ENCODE measurements at places on chromosomes 2 and 18.

- no peak for DNase-seq
These were observed 119.1 kb downstream of the NEDD4L start for GRCh38 chr18:58163004-58163590.

DNA sequence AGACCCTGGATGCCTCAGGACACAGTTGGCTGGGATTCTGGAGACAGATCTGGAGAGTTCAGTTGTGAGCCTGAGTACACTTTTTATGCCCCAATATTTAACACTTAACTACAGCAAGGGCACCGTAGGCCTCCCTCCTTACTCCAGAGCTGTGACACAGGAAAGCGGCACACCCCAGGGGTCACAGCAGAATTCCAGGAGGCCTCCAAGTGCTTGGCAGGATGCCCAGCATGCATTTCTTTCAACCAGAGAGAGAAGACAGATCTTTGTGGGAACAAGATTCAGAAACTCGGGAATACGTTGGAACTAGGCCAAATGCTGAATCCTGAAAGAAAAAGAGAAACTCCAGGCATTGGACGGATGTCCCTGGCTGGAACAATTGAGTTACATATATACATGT is 199.2 kb upstream of the NT5C1B start:
- no peak for DNase-seq

- DNase-seq = no peak
These were observed 63.8 kb upstream of the BZW1 start for GRCh38 chr2:200747668-200748618.

GRCh38 chr2:176085861-176086771 is 2.4 kb upstream of the EVX2 start:
- DNase-seq = no peak

DNA sequence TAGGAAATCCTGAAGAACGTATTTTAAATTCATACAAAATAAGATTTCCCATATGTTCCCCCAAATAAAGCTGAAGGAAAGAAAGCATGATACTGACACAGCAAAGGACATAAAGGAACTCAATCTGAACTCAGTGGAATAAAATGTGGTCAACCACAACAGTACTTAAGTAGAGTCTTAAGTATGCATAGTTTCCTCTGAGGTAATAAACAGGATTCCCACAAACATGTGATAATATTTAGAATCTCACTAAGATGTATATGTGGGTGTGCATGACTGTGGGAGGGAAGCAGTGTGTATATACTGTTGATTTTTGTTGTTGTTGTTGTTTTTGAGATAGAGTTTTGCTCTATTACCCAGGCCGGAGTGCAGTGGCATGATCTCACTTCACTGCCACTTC is 69.3 kb downstream of the NOL10 start:
- DNase-seq = no peak

DNA sequence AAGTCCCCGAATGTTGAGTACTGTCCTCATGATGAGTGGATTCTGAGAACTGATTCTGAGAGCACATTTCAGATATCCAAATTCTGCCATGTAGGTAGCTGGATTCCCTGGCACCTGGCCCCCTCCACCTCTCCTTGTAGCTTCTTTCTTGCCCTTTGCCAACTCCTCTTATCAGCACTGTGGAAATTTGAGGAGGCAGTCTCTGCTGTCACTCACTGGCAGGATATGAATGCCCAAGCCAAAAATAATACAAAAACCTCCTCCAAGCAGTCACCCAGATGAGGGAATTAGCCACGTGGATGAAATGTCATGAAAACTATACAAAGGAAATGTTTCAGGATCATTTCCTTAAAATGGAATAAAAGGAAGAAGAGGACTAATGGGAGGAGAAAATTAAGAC is 276.8 kb downstream of the SETBP1 start:
- DNase-seq = no peak

DNA sequence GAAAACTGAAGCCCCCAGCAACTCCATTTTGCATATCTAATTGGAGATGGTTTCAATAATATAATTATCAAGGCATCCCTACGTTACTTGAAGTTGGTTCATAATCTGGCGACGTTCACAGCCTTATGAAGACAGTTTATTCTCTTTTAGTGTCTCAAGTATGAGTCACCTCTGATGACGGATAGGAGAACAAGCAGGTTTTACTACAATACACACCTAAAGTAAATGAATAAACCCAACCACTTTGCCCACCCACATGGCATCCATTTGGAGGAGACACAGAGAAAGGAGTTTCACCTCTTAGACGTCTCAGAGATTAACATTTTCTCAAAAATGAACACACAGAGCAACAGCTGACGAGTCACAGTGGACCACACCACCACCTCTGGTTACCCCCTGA is 40.8 kb downstream of the BCL11A start:
- no peak for DNase-seq

GRCh38 chr18:24766376-24766775 is 305.9 kb downstream of the HRH4 start:
- no peak for DNase-seq

DNA sequence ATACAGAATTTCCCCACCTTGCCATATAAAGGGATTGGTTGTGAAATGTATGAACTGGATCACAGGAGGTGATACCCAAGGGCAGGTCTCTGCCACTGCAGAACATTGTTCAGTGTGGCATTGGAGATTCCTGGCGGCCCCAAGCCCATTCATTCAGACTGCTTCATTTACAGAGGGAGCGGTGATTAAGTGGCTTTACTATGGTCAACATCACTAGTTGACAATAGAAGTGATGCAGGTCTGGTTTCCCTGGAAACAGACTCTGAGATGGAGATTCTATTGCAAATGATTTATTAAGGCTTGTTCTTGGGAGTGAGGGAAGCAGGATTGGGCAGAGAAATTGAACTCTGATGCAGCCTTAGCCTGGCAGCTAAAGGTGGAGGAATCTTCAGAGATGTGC is 62.4 kb downstream of the ZDBF2 start:
- DNase-seq = no peak

GRCh38 chr2:32864334-32865111 is 82.2 kb upstream of the LTBP1 start:
- DNase-seq = no peak

DNA sequence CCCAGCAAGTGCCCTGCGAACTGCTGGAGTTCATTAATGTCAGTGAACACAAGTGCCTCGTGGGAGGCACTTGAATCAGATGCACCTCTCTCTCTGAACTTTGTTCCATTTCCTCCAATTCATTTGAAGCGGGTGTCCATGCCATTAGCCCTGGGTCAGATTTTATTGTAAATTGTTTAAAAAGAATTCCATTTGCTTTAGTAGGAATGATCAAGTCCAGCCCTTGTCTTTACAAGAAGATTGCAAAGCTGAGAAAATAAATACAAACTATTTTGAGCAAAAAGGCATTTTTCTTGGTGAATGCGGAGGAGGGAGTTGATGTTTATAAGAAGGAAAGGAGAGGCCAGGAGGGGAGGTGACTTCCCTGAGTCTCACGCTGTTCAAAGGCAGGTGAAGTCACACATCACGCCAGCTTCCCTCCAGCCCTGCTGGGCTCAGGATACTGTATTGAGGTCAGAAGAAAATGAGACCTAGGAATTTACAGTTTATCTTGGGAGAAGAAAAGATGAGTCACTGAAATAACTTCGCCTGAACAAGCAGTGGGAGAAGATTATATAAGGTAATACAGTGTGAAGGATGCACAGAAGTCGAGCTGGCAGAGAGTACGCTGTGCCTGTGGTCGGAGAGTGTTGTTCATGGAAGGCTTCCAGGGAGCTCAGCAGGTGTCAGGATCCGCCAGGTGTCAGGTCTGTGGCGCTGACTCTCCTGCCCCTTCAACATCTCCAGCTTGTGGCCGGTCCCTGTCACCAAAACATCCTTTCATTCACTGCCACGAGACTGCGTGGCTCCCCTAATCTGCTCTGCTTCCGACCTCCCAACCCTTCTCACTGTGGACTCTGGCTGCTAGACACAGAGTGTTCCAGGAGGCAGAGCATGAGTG is 36.5 kb downstream of the EFR3B start:
- DNase-seq = no peak

DNA sequence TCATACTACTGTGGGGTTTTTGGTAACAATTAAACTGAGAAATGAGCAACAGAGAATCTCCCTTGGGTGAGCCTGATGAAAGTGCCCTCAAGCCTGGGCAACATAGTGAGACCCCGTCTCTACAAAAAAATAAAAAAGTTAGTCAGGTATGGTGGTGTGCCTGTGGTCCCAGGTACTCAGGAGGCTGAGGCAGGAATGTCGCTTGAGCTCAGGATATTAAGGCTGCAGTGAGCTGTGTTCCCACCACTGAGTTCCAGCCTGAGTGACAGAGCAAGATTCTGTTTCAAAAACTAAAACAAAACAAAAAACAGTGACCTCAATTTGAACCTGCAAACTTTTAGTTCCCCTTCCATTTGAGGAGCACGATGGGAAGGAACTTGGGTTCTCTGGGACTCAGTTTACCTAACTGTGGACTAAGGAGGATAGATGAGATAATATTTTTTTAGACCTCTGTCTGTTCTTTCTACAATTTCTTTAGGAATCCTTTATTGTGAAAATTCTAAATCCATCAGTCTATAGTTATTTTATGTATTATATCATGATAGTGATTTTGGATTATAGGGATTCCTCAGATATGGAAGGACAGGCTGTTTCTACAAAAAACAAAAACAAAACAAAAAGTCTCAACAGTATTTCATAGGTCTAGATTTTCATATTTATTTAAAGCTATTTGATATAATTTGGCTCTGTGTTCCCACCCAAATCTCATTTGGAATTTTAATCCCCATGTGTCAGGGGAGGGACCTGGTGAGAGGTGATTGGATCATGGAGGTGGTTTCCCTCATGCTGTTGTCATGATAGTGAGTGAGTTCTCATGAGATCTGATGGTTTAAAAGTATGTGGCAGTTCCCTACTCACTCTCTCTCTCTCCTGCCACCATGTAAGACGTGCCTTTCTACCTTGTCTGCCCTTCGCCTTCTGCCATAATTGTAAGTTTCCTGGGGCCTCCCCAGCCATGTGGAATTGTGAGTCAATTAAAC is 178.6 kb downstream of the MYCN start:
- no peak for DNase-seq

GRCh38 chr18:499776-500631 is 497 bp downstream of the COLEC12 start:
- DNase-seq = no peak

DNA sequence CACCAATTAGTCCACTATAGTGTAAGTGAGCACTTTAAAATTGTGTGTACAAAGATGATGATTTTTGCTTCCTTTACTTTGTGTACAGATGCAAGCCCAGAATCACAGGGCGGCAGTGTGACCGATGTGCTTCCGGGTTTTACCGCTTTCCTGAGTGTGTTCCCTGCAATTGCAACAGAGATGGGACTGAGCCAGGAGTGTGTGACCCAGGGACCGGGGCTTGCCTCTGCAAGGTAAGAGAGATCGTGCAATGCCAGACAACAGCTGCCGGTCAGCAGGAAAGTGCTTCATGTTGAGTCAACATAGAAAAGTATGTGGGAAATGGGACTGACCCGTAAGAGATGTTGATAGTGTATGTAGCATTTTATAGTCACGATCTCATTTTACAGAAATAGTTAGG is 156.8 kb upstream of the TTC39C start:
- no peak for DNase-seq

DNA sequence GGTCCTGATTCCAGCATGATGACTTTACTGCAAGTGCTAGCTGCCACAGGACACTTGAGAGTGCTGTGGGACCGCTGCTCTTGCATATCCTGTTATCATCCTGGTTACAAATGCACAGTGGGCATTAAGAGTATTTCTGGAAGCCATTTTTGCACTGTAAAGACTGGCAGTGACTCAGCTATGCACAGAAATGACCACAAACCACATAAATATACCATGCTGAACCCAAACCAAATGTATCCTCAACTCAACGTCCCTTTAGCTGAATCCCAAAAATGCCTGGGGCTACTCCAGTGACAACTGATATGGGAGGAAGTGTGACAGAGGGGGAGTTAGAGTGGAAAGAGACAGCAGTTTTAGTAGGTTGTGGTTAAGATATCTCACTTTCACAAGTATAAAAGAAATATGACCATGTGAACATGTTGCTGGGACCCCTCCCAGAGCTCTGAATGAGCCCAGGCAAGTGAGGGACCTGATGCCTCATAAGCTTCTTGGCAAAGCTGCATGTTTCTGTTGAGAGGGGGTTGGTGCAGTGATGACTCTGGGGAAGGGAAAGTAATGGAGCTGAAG is 37.3 kb downstream of the RHBDD1 start:
- DNase-seq = no peak

DNA sequence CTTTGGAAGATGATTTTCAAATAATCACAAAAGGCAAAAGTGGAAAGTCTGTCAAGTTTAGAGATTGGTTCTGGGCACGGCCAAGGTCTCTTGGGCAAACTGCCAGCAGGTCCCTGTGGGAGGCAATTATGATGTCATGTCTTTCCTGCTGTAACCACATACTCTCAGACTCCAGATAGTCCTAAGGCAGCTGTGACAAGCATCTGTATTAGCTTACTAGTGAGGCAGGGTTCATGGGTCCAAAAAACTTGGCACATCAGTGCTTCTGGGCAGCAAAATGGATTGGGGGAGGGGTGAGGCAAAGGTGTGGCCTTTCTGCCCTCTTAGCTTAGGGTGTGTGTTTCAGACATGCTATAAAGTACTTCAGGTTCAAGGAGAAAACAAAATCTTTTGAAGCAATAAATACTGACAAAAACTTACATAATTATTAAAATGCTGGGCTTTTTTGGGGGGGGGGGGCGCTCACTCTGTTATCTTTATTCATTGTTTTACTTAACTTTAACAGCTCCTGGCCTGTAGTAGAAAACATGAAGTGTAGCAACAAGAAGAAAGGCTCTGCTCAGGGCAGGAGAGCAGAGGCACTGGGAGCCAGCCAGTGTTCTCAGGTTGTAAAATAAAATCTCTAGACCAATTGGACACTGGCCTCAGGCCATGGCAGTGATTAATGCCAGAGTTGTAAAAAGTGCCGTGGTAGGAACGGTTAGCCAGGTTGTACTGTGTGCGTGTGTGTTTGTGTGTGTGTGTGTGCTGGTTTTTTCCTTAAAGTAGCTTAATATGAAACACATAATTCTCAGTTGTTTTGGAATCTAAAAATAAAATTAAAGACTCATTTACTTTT is 14.3 kb upstream of the TANC1 start:
- no peak for DNase-seq

DNA sequence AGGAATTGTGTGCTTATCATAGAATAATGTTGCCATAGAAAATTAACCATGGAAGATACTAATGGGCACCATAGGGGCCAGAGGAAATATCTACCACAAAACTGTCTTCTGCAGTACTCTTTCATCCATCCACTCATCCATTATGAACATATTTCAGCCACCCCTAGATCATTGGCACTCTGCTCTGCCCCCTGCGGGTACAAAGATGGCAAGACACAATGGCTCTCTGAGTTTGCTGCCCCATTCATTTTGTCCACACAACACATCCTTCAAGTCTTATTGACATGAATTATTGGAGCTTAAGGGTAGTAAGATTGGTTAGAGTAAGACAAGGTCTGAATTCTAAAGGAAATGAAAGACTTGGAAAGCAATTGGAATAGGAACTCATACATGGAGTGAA is 1224.7 kb upstream of the CELF4 start:
- no peak for DNase-seq

GRCh38 chr18:8869696-8870095 is 164.3 kb downstream of the MTCL1 start:
- no peak for DNase-seq

- DNase-seq = no peak
These were observed 4.5 kb downstream of the HOXD8 start for GRCh38 chr2:176134035-176134434.
